AG09309 (cell line): ENCODE measurements at places on chromosomes 3 and 15.

DNA sequence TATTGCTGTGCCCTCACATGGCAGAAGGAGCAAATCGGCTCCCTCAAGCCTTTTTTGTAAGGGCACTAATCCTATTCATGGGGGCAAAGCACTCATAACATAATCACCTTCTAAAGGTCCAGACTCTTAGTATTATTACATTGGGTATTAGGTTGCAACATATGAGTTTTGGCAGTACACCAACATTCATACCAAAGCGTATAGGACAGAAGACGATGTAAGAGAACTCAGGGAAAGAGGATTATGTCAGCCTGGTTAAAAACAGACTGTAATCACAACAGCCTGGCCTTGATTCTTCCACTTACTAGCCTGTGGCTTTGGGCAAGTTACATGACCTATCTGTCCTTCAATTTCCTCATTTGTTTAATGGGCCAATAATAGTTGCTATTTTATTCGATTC lies 828.5 kb upstream of the NECTIN3 start:
- no peak for DNase-seq

DNA sequence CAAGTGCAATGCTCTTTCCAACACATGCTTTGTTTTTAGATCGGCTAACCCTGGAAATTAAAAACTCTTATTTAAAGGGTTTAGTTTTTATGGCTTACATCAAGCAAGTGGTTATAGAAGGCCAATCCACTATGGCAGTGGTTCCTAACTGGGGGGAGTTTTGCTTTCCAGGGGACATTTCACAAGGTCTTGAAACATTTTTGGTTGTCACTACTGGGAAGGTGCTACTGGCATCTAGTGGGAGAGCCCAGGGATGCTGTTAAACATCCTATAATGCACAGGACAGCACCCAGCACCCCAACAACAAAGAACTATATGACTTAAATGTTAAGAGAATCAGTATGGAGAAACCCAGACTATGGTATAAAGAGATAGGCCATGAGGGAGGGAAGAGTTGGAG lies 439.0 kb downstream of the NTRK3 start:
- no peak for DNase-seq

DNA sequence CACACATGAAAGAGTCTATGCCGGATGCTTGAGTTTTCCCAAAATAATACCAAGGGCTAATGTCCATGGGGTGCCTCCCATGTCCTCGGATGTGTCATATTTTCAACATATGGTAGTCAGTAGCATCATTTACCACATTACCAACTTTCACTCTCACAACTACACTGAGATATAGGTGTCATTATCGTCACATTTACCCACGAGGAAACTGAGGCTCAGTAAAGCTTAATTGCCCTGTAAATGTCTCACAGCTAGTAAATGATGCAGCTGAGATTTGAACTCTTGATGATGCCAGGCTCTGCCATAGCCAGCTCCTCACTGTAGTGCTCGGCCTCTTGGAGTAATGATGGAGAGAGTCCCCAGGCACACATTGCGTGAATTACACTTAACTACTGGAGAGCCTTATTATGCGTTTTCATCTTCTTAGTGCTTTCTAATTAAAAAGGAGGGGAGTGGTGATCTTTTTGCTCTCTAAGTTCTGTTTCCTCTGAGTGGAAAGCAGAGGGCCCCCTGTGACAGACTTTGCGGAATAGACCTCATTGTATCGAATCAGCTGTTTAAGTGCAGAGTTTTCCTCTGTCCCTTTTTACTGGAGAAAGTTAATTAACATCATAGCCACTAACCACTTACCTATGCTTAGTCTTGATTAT lies 142.0 kb upstream of the SLCO3A1 start:
- DNase-seq, result no peak

- DNase-seq, result no peak
These were observed 843 bp downstream of the CHRNA5 start for GRCh38 chr15:78565951-78566774.

- DNase-seq, result no peak
These were observed 54.1 kb upstream of the ANP32A start for GRCh38 chr15:68874788-68875187.
